ENCODE measurements at places on chromosomes 16 and 17.
A peak's percentile ranks its signal among the peaks of the same experiment; 100 is the strongest.

DNA sequence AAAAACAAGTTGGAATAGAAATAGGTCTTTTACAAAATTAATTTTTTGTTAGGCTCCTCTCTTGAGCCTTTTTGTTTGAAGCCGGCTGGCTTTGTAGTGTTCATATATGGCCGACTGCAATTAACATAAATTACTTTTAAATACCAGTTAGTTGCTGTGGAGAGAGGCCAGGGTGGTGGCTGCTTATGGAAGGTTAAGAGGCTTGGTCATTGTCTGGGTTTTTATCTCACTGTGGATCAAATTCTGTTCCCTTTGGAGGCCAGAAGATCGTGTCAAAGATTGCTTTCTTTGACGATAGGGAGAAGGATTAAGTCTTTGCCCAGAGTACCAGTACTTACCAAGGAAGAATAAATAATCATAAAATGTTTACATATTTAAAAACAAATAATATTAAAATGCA, 39.9 kb downstream of the MSI2 start:
- DNase-seq, result no peak

DNA sequence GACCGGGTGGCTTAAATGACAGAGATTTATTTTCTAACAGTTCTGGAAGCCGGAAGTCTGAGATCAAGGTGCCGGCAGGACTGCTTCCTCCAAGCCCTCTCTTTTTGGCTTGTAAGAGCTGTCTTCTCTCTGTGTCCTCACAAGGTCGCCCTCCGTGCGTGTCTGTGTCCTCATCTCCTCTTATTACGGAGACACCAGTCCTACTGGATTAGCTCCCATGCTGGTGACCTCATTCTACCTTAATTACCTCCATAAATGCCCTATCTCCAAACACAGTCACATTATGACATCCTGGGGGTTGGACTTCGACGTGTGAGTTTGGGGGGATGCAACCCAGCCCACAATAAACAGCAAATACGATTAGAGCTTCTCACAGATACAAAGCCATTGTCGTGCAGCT, 161.5 kb downstream of the FOXL1 start:
- DNase-seq, result no peak

- DNase-seq, result no peak
Measured at GRCh38 chr16:60217787-60218186, 1483.7 kb upstream of the GOT2 start.

DNA sequence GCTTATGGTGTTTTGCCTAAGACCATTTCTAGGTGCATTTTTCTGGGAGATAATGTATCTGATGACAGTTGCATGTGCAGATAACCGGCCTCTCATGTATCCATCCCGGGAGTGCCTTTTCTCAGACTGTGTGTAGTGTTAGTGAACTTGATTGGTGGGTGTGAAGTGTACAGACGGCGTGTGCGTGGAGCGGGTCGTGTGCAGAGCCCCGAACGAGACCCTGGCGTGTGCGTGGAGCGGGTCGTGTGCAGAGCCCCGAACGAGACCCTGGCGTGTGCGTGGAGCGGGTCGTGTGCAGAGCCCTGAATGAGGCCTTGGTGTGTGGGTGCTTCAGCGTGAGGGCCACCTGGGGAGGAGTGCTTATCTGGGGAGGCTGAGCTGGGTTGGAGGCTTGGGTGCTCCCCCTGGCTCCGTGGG, 28.9 kb upstream of the ZNF750 start:
- no peak for DNase-seq

DNA sequence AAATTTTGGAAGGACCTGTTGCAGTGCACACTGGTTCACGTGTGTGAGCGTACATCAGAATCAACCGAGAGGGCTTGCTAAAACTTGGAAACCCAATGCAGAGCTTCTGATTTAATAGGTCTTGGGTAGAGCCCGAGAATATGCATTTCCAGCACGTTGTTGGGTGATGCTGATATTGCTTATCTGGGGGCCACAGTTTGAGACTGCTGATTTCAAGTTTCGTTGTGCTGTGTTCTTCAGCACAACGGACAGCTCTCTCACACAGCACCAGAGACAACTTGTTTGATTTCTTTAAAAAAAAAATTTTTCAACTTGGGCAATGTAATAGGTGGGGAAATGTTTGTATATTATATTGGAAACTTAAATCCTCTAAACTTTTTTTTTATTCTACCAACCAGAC, 9.4 kb downstream of the OR4D2 start:
- DNase-seq, result no peak

- no peak for DNase-seq
Measured at GRCh38 chr17:3026125-3026855, 37.1 kb downstream of the OR1D5 start.

DNA sequence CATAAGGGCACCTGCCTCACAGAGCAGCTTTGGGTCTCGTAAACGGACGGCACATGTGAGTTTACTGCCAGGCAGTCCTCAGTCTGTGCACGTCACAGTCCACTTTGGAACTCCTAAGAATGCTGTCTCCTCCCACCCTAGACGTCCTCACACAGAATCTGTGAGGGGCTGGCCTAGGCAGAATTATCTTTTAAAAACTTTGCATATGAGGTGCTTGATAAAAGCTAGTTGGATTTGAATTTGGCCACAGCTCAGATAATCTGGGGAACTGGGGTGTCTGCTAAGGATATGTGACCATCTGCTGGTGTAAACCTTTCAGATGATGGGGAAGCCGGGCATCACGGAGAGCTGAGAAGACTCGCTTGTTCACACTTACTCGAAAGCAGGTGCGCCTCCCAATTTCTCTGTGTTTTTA, 64.4 kb downstream of the METRNL start:
- no peak for DNase-seq

GRCh38 chr16:4328046-4328781, 12.3 kb downstream of the GLIS2 start:
- peak; percentile 37 for DNase-seq

DNA sequence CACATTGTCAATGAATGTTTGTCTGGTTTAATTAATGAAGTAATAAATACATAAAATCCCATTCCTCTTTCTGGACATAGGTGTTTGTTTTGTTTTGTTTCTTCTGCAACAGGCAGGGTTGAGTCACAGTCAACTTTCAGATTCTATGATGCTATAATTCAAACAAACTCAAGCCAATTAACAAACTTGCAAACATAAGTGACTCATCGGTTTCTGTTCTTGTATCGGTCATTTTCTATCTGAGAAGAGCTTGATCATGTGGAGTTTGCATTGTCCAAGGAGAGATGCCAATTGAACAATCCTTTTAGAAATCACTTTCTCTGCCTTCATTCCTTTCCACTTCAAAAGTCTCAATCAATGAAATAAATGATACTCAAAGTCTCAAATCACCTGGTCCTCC, 294.2 kb upstream of the C16orf82 start:
- no peak for DNase-seq

DNA sequence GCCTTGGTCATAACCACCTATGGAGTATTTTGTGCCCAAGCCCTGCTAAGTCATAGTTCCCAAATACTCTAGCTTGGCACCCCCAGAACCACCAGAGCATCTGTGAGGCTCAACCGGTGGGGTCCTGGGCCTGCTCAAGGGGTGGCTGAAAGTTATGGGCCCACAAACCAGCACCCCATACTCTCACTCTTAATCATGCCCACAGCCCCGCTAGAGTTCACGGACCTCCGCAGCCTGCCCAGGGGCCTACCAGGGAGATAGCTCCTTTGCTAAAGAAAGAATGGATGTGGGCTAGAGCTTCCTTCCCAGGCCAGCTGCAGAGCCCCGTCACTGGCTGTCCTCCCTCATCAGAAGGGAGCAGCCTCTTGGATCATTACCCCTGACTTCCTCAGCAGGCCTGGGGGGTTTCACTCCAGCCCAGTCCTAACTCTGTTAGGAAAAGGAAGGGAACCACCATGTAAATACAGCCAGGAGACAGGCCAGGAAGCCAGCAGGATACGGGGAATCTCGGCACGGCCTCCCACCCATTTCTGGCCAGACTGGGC, 1.4 kb downstream of the GIT1 start:
- DNase-seq, result no peak

GRCh38 chr16:9556949-9557665, 465.7 kb downstream of the HAPSTR1 start:
- no peak for DNase-seq

DNA sequence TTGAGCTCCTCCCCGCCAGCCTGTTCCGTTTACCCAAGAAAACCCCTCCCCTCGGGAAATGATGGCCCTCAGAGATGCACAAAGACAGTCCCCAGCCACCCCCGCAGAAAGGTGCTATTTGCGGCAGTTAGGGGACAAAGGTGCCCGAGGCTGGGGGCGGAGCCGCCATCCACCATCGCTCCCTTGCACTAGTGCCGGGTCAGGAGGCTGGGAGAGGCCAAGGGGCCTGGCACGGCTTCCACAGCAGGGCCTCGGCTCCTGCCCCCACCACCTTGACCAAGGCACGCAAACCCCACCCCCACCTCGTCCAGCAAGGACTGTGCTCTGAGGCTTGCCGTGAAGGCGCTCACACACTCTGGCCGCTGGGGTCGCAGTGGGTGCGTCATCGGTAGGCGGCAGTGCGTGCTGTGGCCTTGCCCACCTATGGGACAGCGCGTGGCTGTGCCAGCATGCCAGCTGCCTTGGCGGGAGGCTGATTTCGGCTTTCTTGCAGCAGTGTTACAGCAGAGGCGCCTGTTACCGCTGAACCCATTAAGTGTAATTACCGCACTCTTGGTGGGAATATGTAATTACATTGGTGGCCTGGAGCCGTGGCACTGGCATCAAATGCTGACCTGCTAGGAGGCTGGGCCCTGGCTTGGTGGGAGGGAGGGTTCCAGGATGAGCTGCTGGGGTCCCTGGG, 31.8 kb downstream of the TPSG1 start:
- no peak for DNase-seq

GRCh38 chr16:12311877-12312276, 335.3 kb downstream of the SNX29 start:
- no peak for DNase-seq

GRCh38 chr17:41586863-41587495, at the start of gene KRT14:
KRT14 (minus strand) TSS chr17:41586895; CDS start chr17:41586834, 61 bp downstream.
- DNase-seq, result no peak

- no peak for DNase-seq
Measured at GRCh38 chr17:62681939-62682381, 54.5 kb downstream of the MRC2 start.

DNA sequence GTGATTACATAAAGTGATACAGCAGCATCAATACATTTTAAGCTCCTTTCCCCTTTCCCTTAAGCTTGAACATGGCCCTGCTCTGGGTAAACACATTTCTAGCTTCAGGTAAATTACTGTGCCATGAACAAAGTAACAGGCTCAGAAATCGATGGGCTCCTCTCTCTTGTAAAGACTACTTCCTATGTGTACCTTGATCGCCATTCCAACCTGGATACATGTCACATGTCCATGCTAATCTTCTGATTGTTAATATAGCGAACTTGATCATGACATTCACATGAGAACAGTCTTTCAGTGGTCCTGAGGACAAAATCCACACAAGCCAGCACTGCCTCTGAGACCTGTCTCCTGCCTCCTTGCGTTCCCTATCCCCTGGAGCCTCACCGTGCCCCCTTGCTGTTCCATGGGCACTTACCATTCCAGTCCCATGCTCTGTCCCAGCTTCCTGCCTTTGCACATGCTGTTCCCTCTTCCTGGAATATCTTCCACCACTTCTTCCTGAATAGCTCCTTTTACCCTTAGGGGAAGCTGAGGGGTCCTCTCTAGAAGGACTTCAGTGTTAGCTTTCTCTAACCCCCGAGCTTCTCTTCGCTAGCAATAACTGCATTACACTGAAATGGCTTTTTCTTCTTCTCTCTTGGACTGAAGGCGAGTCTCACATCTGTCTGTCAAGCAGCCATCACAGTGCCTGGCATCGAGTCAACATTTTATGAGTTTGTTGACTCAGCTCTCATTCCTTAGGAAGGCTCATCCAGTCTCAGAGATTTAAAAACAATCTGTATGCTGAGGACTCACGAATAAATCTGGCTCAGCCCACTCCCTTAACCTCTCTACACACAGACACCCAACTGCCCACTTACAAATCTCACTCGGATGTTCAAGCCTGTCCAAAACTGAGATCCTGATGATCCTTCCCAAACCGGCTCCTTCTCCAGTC, 93.3 kb downstream of the ASIC2 start:
- DNase-seq, result no peak

- DNase-seq, result no peak
Measured at GRCh38 chr17:49910094-49910857, 58.7 kb upstream of the DLX4 start.

GRCh38 chr17:12553625-12554024, 112.1 kb upstream of the MYOCD start:
- no peak for DNase-seq

GRCh38 chr17:42132941-42133340, 10.3 kb downstream of the HSPB9 start:
- peak; percentile 58 for DNase-seq

- DNase-seq, result peak; percentile 66
Measured at GRCh38 chr16:85610059-85610445, 3.1 kb upstream of the GSE1 start.

DNA sequence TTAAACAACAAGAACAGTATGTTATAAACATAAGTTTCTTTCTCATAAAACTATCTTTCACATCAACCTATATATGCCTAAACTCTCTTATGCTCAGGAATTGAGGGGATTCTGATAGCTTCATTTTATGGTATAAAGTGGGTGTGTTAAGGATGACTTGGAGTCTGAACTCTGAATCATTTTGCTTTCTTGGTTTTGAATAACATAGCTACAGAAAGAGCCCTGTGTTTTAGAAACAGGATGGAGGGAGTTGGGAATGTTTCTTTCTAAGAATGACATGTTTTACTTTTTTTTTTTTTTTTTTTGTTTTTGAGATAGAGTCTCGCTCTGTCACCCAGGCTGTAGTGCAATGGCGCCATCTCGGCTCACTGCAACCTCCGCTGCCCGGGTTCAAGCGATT, 50.1 kb downstream of the RHOT1 start:
- no peak for DNase-seq

DNA sequence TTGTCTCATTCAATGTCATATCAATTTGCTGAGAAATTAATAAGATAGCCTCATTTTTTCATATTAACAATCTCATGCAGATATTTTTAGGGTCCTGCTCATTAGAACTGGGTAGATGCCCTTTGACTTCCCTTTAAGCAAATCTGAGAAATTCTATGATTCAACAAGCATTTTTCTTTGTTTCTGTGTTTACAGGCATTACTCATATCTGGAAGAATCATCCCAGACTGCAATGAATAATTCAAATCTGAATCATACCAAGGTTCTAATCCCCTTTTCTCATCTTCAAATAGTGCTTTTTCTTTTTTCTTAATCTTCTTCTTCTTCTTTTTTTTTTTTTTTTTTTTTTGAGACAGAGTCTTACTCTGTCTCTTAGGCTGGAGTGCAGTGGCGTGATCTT, 69.2 kb upstream of the KIFC3 start:
- DNase-seq, result no peak

DNA sequence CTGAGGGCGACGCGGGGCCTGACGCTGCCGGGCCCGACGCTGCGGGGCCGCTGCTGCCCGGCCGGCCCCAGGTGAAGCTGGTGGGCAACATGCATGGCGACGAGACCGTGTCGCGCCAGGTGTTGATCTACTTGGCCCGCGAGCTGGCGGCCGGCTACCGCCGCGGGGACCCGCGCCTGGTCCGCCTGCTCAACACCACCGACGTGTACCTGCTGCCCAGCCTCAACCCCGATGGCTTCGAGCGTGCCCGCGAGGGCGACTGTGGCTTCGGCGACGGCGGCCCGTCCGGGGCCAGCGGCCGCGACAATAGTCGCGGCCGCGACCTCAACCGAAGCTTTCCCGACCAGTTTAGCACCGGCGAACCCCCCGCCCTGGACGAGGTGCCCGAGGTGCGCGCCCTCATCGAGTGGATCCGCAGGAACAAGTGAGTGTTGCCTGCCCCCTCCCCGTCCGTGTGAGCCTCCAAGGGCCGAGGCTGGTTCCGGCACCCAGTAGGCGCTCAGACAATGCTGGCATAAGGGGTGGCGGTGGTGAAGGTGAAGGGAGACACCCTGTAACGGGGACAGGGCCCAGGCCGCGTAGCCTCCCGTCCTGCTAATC, 676 bp downstream of the CPD start:
- DNase-seq, result peak; percentile 31
